ENCODE measurements at places on chromosomes 7 and 10.

- DNase-seq = no peak
Observed at GRCh38 chr10:5528989-5529701, 4.4 kb downstream of the CALML3 start.

DNA sequence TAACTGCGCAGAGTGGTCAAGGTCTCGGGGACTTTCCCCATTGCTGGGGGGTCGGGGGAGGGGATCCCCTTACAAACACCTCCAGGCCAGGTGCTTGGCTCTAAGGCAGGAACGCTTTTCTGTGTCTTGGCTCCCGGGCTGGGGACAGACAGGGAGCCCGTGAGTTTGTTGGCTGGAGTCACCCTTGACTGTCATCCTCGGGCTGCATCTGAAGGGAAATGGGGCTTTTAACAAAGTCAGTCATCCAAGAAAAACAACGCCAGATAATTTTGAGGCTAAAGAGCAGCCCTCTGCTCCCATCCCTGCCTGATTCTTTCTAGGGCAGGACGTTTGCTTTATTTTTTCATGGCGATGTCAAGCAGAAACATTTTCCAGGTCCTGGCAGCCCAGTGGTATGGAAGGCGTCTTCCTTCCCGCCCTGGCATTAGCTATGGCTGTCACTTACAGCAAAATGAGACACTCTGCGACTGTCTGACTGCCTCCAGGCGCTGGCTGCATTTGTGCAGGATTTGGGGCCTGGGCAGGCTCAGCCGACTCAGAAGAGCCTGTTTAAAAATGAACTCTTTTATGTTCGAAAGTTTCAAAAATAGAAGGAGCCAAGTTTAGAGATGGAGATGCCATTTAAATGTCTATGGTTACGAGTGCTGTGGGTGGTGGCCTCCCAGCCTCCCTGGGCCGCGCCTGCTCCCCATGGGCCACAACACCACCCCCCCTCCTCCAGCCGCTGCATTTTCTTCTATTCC, 54.7 kb upstream of the TNS3 start:
- DNase-seq = no peak

DNA sequence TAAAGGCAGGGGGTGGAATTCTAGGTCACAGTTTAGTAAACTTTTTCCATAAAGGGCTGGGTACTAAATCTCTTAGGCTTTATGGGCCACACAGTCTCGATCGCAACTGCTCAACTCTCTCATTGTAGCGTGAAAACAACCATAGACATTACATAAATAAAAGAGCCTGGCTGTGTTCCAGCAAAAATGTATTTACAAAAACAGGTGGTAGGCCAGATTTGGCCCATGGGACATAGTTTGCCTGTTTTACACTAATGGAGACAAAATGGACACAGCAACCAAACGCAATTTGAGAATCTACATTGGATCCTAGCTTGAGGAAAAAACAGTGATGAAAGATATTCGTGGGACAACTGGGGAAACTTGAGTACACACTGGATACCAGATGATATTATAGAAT, 23.2 kb upstream of the MALSU1 start:
- DNase-seq = no peak

- DNase-seq = no peak
Observed at GRCh38 chr10:90960355-90960814, 39.5 kb upstream of the ANKRD1 start.

DNA sequence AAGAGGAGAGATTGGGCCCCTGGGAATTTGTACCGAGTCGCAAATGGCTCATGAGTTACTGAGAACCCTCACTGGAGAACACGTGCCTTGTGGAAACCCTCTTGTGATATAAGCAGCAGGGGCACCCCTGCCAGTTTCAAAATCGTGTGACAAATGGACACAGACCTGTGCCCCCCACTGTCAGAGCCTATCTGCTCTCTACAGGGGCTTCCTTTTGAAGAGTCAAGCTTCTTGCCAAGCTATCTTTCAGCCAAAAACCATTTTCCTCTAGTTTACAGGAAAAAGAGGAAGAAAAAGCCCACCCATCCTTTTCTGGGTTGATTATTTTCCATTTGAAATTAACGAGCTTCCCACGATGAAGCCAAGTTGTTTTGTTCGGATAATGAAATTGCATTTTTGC, 64.1 kb upstream of the MPP7 start:
- no peak for DNase-seq

DNA sequence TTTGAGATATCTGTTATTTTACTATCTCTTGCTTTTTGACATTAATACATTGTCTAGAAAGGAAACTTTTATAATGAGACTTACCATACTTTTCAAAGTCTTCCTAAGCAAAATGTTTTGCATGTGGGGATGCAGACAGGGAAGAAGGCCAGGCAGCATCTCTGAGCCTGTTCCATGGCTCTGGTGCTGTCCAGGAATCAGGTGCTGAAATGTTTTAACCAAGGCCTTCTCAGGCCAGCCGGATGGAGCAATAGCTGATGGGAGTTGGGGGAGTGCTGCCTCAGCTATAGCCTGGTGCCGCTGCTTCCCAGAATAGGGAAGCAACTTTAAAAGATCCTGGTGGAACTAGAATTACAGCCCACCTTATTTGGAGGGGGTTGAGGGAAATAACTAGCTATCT, 38.5 kb downstream of the CRTAC1 start:
- DNase-seq = no peak

DNA sequence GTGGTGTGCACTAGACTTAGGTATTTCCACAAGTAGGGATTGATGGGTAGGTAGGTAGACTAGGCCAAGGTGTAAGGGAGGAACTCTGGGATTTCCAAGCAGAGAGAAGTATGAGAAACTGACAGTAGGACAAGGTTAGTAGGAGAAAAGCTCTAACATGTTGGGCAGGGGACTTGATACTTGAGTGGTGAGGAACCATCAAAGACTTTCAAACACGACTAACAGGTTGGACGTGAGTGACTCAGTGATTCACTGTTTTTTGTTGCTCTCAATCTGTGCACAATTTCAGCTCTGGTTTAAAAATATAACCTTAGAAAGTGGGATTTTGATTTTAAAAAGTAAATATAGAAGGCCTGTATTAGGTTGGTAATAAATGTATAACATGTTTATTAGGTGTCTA, 44.4 kb downstream of the KLHDC10 start:
- DNase-seq = no peak

GRCh38 chr7:112495810-112496462, 15.1 kb downstream of the LSMEM1 start:
- no peak for DNase-seq

GRCh38 chr10:131041441-131041840, 270.1 kb downstream of the TCERG1L start:
- DNase-seq = no peak

DNA sequence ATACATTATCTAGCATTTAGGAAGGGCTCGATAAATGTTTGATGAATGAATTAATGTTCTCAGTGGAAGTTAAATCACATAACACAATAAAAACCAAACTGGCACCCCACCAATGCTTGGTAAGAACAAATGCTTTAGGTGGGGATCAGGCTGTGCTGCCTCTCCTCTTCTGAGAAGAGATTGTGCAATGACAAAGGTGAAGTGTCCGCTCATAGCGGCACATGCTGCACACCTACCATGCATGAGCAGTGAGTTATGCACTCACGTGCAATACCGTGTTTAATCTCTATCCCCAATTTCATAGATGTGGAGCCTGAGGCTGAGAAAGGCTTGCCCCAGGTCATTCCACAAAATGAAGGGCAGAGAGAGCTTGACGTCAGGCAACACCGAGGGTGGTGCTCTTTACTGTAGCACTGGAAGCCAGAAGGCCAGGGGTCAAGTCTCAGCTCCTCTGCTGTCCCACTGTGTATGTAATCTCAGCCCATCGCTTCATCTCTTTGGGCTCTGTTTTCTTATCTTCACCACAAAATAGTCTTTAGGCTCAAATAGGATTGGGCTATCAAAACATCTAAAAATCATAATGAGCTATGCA, 72.9 kb upstream of the EFCAB10 start:
- no peak for DNase-seq

GRCh38 chr10:132477066-132477397, 60.6 kb upstream of the INPP5A start:
- DNase-seq = no peak

GRCh38 chr10:66405566-66405965, 520.3 kb upstream of the LRRTM3 start:
- DNase-seq = no peak

- no peak for DNase-seq
Observed at GRCh38 chr10:75657351-75657750, 225.9 kb downstream of the LRMDA start.

- DNase-seq = no peak
Observed at GRCh38 chr10:66782776-66783175, 143.1 kb upstream of the LRRTM3 start.

- no peak for DNase-seq
Observed at GRCh38 chr10:17684537-17684936, 40.6 kb downstream of the STAM start.

- no peak for DNase-seq
Observed at GRCh38 chr10:49057231-49057880, 58.0 kb downstream of the VSTM4 start.

- no peak for DNase-seq
Observed at GRCh38 chr7:156000601-156001396, 188.5 kb upstream of the SHH start.

DNA sequence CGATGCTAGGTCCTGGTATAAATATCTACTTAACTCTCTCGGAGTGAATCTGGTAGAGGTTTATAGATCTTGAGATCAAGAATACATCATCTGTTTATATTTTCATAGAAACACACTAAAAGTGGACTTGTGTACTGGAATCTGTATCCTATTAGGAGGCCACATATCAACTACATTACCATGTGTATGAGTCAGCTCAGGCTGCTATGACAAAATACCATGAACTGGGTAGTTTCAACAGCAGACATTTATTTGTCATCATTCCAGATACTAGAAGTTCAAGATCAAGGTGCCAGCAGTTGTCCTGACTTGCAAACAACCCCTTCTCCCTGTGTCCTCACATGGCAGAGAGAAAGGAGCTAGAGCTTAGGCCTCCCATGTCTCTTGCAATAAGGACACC, 113.9 kb upstream of the PFKP start:
- DNase-seq = no peak

- DNase-seq = no peak
Observed at GRCh38 chr7:35185908-35186731, 67.8 kb downstream of the TBX20 start.

DNA sequence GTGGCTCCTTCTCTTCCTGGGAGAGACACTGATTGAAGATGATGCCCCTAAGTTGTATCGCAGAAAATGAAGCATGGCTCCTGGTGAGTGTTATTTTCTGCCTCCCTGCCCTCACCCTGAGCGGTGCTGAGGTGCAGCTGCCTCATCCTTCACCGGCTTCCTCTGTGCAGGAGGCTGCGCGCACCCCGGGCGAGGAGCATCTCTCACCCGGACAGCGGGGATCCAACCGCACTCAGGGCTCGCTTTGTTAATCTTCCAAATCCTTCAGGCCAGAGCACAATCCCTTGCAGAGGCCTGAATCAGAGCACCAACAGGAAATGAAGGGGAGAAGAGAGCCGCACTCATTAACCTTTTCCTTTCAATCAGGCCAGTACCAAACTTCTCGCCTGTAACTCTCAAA, 910.3 kb downstream of the CCSER2 start:
- DNase-seq = no peak

DNA sequence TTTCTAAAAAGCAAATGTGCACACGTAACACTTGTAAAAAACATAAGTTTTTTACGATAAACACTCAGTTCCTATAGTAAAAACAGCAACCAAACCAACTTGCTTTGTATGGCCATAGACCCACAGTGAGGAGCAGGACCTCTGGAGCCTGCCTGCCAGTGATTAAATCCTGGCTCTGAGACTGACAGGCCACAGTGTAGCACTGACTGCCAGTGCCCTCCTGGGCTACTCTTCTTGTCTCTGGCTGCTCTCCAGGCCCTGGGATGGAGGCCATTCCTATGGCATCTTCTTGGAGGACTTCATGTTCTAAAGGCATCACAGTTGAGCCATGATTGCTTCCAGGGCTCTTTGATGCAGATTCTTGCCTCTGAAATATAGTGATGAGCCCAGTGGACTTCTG, 22.7 kb upstream of the TMEM254 start:
- no peak for DNase-seq

- no peak for DNase-seq
Observed at GRCh38 chr7:7565018-7565680, 1.5 kb upstream of the MIOS start.

DNA sequence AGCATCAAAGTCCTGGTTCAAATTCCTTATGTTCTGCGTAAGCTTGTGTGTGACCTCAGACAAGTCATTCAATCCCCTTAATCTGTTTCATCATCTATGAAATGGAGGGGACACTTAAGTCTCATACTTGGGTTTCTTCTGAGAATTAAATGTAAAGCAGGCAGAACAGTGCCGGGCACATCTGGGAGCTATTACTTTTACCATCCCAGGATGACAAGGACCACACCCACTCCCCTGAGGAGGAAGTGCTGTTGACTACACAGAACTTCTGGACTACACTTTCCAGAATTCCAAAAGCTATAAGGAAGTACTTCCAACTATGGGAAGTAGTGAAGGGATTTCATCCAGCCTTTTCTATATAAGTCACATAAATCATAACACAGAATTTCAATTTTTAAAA, 294.9 kb downstream of the IPMK start:
- DNase-seq = no peak

- DNase-seq = no peak
Observed at GRCh38 chr10:110348336-110348735, 43.6 kb upstream of the SMNDC1 start.

DNA sequence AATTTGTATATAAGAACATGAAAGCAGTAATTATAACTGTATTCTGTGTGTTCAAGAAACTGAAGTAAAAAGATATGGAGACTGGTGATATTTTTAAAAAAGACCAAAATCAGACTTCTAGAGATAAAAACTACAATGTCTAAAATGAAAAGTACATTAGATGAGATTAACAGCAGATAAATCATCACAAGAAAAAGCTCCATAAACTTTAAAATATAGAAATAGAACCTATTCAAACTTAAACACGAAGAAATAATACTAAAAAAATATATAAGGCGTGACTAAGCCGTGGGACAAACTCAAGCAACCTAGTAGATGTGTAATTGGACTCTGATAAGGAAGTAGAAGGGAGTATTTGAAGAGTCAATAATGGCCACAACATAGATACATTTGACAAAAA, 189.1 kb upstream of the ZMIZ1 start:
- DNase-seq = no peak

- DNase-seq = no peak
Observed at GRCh38 chr10:52897162-52897561, 124.6 kb upstream of the MBL2 start.

GRCh38 chr10:88507826-88508453, 75.2 kb downstream of the RNLS start:
- no peak for DNase-seq

- DNase-seq = no peak
Observed at GRCh38 chr7:20131776-20132175, 85.4 kb downstream of the MACC1 start.

DNA sequence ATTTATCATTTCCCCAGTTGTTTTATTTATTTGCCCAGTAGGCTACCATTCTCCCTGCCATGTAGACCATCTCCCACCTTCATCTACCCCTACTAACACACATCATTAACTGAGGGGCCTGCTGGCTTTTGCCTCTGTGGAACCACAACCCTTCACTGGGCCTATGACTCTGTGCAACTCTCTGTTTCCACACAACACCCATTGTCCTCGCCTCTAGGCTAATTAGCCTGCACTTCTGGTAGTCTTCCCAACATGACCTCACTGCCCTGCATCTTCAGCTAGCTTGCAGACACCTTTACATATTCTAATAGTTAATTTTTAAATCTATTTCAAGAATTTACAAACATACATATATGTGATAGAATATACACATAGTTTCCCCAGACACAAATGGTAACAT, 7.5 kb downstream of the ANKIB1 start:
- no peak for DNase-seq

Measured in activated T-helper 1 cell treated with anti-CD3 and anti-CD28 coated beads, Interleukin-2, amount 50 U/mL, for 16 hours (primary cell).